NCI-H526 treated with DMSO at 0.1 percent for 48 hours (cell line): ENCODE measurements at places on chromosomes 7 and 10.

DNA sequence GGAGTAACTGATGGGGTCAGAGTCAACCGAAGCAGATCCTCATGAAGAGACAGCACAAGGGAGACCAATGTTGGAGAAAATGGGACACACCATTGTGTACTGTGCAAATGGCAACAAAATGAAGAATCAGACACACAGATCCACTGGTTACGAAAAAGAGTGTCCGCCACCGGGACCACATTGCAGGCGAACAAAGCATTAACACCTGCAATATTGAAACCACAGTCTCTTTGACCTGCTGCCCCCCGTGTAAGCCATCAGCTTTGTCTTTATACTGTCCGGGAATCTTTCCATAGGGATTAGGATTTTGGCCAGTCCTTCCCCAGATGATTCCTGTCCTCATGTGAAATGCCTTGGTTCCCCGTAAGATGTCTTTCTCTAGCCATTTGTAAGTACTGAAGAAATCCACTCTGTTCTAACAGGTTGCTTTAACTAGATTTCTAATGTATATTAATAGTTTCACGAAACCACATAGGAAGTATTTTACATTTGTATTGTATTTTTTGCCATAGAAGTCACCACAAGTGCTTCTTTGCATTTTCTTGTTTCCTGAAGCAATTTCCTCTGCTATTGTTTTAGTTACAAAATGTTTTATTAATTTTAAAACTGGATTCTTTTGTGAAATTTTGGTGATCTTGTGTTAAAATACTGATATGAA, 140.8 kb upstream of the NFE2L3 start:
- no peak for DNase-seq

GRCh38 chr10:33617381-33618080, 283.1 kb upstream of the NRP1 start:
- no peak for DNase-seq

GRCh38 chr10:97543025-97543546, 29.5 kb upstream of the ANKRD2 start:
- DNase-seq: no peak

GRCh38 chr7:116686812-116687419, 14.9 kb downstream of the MET start:
- no peak for DNase-seq

DNA sequence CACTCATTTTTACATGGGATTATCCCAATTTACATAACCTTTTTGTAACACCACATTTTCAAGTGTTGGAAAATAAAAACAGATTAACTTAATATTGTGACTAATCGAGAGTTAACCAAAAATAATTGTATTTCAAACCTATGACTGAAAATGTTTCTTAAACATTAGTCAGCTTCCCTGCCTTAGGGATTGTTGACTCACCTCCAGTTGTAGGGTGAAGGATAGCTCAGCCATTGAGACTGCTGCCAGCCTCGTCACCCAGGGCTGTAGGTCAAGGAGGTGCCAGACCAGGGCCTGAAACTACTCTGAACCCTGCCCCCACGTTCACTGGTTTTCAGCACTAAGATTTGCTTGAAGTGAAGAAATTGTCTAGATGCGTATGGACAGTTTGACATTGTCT, 351.2 kb downstream of the GFRA1 start:
- DNase-seq: no peak

- DNase-seq: no peak
These were observed 143.4 kb downstream of the SGMS1 start for GRCh38 chr10:50480054-50481007.
